HCT116 (cell line): ENCODE measurements at places on chromosomes 1 and 21. TPM values are rescaled to one million over a fixed set of nuclear protein-coding genes. Genes with fewer than 3 reads are reported as not detected.

The WNT9A gene
- total RNA-seq, result 5.6 TPM

The CFHR4 gene
- total RNA-seq, result not detected

The FCRL5 gene
- not detected for total RNA-seq

The CELF3 gene
- total RNA-seq, result not detected

GRCh38 chr1:232416026-232416568 lies 213.8 kb downstream of the SIPA1L2 start:
- no peak for DNase-seq
